Esophagus muscularis mucosa (tissue), 4 donors: ENCODE measurements at places on chromosomes 7 and 10. TPM values are rescaled to one million over a fixed set of nuclear protein-coding genes. Genes with fewer than 3 reads are reported as not detected.

The IDI2 gene
- total RNA-seq, result not detected

The DNA2 gene
- 2.9 TPM for total RNA-seq

The CLDN3 gene
- not detected for total RNA-seq

The MYL10 gene
- total RNA-seq, result not detected

The GPAM gene
- total RNA-seq, result 6.3 TPM

The TLX1 gene
- total RNA-seq, result not detected

The MICALL2 gene
- total RNA-seq, result 11.1 TPM

The NKX6-2 gene
- total RNA-seq, result not detected

The SPDYE5 gene
- total RNA-seq, result not detected

The C10orf53 gene
- total RNA-seq, result not detected

The FAM171A1 gene
- 7.1 TPM for total RNA-seq

The MTURN gene
- 203 TPM for total RNA-seq

The TDRD1 gene
- 0.42 TPM for total RNA-seq

The PNLIP gene
- total RNA-seq, result not detected

The VSIR gene
- total RNA-seq, result 118 TPM

The ABCF2 gene
- total RNA-seq, result 33.8 TPM

The CCL26 gene
- 2.0 TPM for total RNA-seq

The AKR1C1 gene
- total RNA-seq, result 152 TPM

The RHOBTB1 gene
- total RNA-seq, result 20.7 TPM

The C7orf25 gene
- 4.6 TPM for total RNA-seq

The BAMBI gene
- 8.0 TPM for total RNA-seq

The HOXA5 gene
- 13.7 TPM for total RNA-seq

The ZSCAN25 gene
- total RNA-seq, result 15.6 TPM

The NRCAM gene
- total RNA-seq, result 2.9 TPM

The NKX2-3 gene
- total RNA-seq, result 0.34 TPM

The TUBAL3 gene
- 0.34 TPM for total RNA-seq

The TIMM23B gene
- total RNA-seq, result 24.9 TPM

The ASAH2 gene
- 1.1 TPM for total RNA-seq

The CYP2C9 gene
- total RNA-seq, result not detected

The GPR15LG gene
- total RNA-seq, result not detected

The ADCY1 gene
- 2.1 TPM for total RNA-seq

The ZNF239 gene
- total RNA-seq, result 2.9 TPM

The GRID2IP gene
- total RNA-seq, result not detected

The DDIT4 gene
- total RNA-seq, result 112 TPM

The NPSR1 gene
- total RNA-seq, result not detected

The TMEM139 gene
- total RNA-seq, result not detected

The HMX3 gene
- not detected for total RNA-seq

The CLRN3 gene
- total RNA-seq, result not detected

The CFTR gene
- total RNA-seq, result not detected

The H2BK1 gene
- not detected for total RNA-seq

The FBXO24 gene
- 0.83 TPM for total RNA-seq

The GHRHR gene
- not detected for total RNA-seq
